A549 treated with Mapracorat at 1 μM for 4 hours (cell line): ENCODE measurements at places on chromosomes 5 and 9. TPM values are rescaled to one million over a fixed set of nuclear protein-coding genes. Genes with fewer than 3 reads are reported as not detected.

Gene TMEM215
- total RNA-seq, result 0.04 TPM in 1 of 5 replicates, not detected in the others

Gene TSSK1B
- total RNA-seq, result not detected in 5 replicates

Gene ORM2
- not detected in 5 replicates for total RNA-seq

Gene SPATA31A3
- total RNA-seq, result not detected in 5 replicates

Gene PHF19
- total RNA-seq, result 93.1 to 135 TPM (median 123 TPM) in 5 replicates

Gene EMB
- 5.1 to 6.9 TPM (median 6.3 TPM) in 5 replicates for total RNA-seq

Gene ADGRD2
- not detected in 5 replicates for total RNA-seq

Gene FCN2
- total RNA-seq, result not detected in 5 replicates

Gene SNCAIP
- total RNA-seq, result 0.10 TPM in 1 of 5 replicates, not detected in the others

Gene PCDHGA4
- 0.07 to 0.22 TPM (median 0.12 TPM) in 5 replicates for total RNA-seq

Gene STOML2
- total RNA-seq, result 210 to 269 TPM (median 245 TPM) in 5 replicates

Gene RGP1
- 12.2 to 16.2 TPM (median 15.3 TPM) in 5 replicates for total RNA-seq

Gene PCDHGA1
- 0.24 to 0.29 TPM (median 0.26 TPM) in 5 replicates for total RNA-seq

Gene DMGDH
- total RNA-seq, result not detected in 5 replicates

Gene ELL2
- total RNA-seq, result 24.4 to 39.0 TPM (median 32.7 TPM) in 5 replicates

Gene LECT2
- not detected in 5 replicates for total RNA-seq

Gene ABCA1
- total RNA-seq, result 3.3 to 4.8 TPM (median 3.4 TPM) in 5 replicates

Gene CCDC180
- total RNA-seq, result 0.36 to 1.6 TPM (median 0.70 TPM) in 5 replicates

Gene TNFSF15
- total RNA-seq, result 0.08 to 0.12 TPM (median 0.10 TPM) in 5 replicates

Gene PCDHGB3
- total RNA-seq, result 0.10 to 0.31 TPM (median 0.21 TPM) in 5 replicates

Gene ADAMTS2
- total RNA-seq, result 0.08 to 0.15 TPM (median 0.10 TPM) in 4 of 5 replicates, not detected in the other

Gene RNF44
- 23.5 to 36.6 TPM (median 36.0 TPM) in 5 replicates for total RNA-seq

Gene TLX3
- total RNA-seq, result not detected in 5 replicates

Gene CYSRT1
- total RNA-seq, result 2.5 to 5.4 TPM (median 4.8 TPM) in 5 replicates

Gene TPPP
- total RNA-seq, result 5.5 to 8.3 TPM (median 6.9 TPM) in 5 replicates

Gene ISL1
- 0.13 TPM in 1 of 5 replicates, not detected in the others for total RNA-seq

Gene DCP2
- total RNA-seq, result 8.2 to 14.0 TPM (median 10.2 TPM) in 5 replicates

Gene SLC12A2
- total RNA-seq, result 9.6 to 15.7 TPM (median 11.9 TPM) in 5 replicates

Gene SPATA6L
- 1.6 to 2.5 TPM (median 2.4 TPM) in 5 replicates for total RNA-seq

Gene BTNL9
- 0.56 to 1.2 TPM (median 0.95 TPM) in 5 replicates for total RNA-seq

Gene SLC4A9
- total RNA-seq, result 0.05 to 0.08 TPM in 2 of 5 replicates, not detected in the others

Gene SLC36A2
- not detected in 5 replicates for total RNA-seq

Gene ARL14EPL
- 0.13 to 0.48 TPM (median 0.19 TPM) in 5 replicates for total RNA-seq

Gene SPINK5
- not detected in 5 replicates for total RNA-seq

Gene SLC1A3
- 0.05 to 0.27 TPM in 2 of 5 replicates, not detected in the others for total RNA-seq

Gene SLC45A2
- total RNA-seq, result 0.17 TPM in 1 of 5 replicates, not detected in the others

Gene BNC2
- 4.1 to 6.7 TPM (median 5.2 TPM) in 5 replicates for total RNA-seq

Gene ANKRD18A
- 8.0 to 14.8 TPM (median 13.1 TPM) in 5 replicates for total RNA-seq

Gene UGCG
- total RNA-seq, result 22.7 to 25.5 TPM (median 23.9 TPM) in 5 replicates

Gene SLC36A3
- not detected in 5 replicates for total RNA-seq

Gene ZDHHC11B
- 1.1 to 1.7 TPM (median 1.5 TPM) in 5 replicates for total RNA-seq

Gene FBXO10
- 6.5 to 8.3 TPM (median 6.8 TPM) in 5 replicates for total RNA-seq

Gene CCIN
- 0.06 to 0.08 TPM in 2 of 5 replicates, not detected in the others for total RNA-seq

Gene SSBP2
- 9.2 to 13.9 TPM (median 11.4 TPM) in 5 replicates for total RNA-seq

Gene IL4
- total RNA-seq, result not detected in 5 replicates

Gene ZNF608
- total RNA-seq, result 0.48 to 1.0 TPM (median 0.91 TPM) in 5 replicates

Gene ADAMTSL2
- not detected in 5 replicates for total RNA-seq

Gene EXD3
- total RNA-seq, result 4.0 to 6.6 TPM (median 6.0 TPM) in 5 replicates

Gene LURAP1L
- total RNA-seq, result 20.8 to 29.7 TPM (median 27.5 TPM) in 5 replicates

Gene KIF27
- total RNA-seq, result 0.95 to 1.3 TPM (median 1.0 TPM) in 5 replicates

Gene PCDHGB2
- total RNA-seq, result 0.06 to 0.11 TPM (median 0.07 TPM) in 4 of 5 replicates, not detected in the other
